ENCODE measurements at places on chromosomes 4 and X.

- DNase-seq: no peak
Measured at GRCh38 chr4:128974136-128974581, 119.2 kb downstream of the SCLT1 start.

DNA sequence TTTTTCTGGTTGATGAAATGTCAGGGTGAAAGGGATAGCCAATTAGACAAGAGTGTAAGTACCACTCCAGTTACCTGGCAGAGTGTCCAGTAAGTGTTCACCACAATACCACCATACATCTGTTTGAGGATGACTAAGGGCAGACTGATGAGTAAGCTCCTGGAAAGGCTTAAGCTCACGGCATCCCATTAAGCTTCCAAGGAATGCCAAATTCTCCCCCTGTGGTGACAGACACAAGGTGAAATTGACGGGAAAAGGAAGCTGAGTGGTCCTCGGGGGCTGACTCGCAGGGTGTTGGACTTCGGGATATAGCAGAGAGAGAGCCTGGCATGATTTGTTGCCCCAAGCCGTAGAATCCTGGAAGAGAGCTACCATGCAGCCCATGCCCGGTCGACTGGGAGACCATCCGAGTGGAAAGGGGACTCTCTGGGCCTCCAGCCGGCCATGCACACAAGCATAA is 7.6 kb upstream of the BST1 start:
- DNase-seq: no peak

DNA sequence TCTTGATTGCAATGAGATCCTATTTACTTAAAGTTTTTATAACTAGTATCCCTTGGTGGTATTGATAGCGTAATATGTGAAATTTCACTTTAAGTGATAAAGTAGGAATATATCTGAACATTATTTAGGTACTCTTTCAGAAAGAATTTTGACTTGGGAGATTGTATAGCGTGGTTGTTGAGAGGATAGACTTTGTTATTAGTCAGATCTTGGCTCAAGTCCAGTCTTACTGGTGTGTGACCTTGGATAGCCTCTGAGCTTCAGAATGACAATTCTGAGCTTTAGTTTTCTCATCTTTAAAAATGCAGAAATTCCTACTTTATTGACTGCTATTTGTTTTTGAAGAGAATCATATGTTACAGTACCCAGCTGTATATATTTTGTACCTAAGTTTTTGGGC is 32.6 kb downstream of the DCK start:
- no peak for DNase-seq

DNA sequence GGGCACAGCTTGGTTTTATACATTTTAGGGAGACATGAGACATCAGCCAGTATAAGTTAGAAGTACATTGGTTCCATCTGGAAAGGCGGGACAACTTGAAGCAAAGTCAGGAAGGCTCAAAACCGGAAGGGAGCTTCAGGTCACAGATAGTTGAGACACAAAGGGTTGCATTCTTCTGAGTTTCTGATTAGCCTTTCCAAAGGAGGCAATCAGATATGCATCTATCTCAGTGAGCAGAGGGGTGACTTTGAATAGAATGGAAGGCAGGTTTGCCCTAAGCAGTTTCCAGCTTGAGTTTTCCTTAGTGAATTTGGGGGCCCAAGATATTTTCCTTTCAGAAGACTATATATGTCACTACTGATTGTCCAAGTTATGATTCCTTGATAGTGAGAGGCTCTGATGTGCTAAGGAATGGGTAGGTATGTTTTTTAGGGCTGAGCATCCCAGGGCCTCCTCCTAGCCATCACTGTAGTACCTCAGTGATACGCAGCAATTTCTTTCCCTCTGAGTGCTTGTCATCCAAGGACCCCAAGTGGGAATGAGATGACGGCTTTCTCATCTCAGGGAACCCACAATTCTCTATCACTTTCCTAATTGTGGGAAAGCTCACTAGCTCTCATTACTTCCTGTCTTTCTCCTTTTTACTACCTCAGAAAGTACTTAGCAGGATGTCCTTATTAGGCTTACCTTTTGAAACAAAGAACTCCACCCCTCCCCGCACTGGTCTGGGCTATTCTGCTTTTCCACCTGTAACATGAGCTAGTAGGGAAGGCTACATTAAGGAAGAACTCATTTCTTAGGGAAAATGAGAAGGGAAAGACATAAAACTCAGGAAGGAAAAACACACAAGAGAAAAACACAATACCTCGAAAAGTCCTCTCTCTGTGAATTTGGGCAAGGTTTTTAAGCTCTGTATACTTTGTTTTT is 632.7 kb downstream of the RAPGEF2 start:
- DNase-seq: no peak

- peak; percentile 31 for DNase-seq
Measured at GRCh38 chr4:76950052-76950955, 752 bp downstream of the SEPTIN11 start.

DNA sequence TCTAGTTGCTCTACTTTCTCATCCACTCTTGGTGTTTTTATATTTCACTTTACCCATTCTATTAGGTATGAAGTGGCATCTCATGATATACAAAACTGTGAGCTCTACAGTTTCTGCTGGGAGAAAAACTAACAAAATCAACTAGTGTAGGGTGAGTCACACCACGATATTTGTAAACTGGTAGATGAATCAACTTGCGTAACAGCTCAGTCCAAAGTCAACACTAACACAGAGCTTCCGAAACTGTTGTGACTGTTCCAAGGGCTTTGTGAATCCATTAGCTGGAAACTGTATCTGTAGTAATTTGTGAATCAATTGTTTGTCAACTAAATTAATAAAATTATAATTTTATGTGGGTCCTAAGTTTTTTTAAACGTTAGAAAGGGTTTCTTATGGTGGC is 119.8 kb upstream of the TSPAN5 start:
- no peak for DNase-seq

DNA sequence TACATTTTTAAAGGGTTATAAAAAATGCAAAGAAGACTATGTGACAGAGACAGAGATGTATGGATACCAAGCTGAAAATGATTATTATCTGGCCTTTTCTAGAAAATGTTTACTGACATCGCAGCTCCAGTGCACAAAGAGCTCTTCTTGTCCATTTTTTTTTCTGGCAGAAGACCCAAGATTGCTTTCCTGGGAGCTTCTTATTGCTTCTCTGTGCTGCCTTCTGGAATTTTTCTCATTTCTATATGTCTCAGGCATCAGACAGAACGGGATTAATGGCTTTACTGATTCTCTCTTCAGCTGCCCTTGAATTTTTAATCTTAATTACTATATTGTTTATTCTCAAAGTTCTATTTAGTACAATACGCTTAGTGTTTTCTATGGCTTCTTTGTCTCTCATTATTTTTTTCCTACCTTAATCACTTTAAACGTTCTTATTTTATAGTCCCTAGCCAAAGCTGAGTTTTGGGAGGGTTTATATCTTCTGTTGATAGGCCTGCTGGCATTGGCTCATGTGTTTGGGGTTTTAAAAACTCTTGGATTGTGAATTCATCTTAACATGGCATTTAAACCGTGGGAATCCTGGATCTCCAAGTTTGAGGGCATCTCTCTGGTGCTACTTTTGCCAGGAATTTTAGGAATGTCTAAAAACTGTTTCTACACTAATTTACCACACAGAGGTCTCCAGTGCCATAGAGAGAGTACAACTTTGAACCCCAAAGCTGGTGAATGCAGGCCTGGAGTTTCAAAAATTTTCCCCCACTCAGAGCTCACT is 138.9 kb upstream of the LNX1 start:
- no peak for DNase-seq

- no peak for DNase-seq
Measured at GRCh38 chr4:100379583-100380105, 138.2 kb downstream of the EMCN start.

GRCh38 chrX:9465380-9466123 is 694 bp downstream of the TBL1X start:
- no peak for DNase-seq

- no peak for DNase-seq
Measured at GRCh38 chrX:37701588-37701987, 16.0 kb downstream of the XK start.

- DNase-seq: no peak
Measured at GRCh38 chr4:82618103-82618720, 56.4 kb upstream of the TMEM150C start.

- DNase-seq: no peak
Measured at GRCh38 chrX:70353514-70353913, 63.6 kb downstream of the KIF4A start.

DNA sequence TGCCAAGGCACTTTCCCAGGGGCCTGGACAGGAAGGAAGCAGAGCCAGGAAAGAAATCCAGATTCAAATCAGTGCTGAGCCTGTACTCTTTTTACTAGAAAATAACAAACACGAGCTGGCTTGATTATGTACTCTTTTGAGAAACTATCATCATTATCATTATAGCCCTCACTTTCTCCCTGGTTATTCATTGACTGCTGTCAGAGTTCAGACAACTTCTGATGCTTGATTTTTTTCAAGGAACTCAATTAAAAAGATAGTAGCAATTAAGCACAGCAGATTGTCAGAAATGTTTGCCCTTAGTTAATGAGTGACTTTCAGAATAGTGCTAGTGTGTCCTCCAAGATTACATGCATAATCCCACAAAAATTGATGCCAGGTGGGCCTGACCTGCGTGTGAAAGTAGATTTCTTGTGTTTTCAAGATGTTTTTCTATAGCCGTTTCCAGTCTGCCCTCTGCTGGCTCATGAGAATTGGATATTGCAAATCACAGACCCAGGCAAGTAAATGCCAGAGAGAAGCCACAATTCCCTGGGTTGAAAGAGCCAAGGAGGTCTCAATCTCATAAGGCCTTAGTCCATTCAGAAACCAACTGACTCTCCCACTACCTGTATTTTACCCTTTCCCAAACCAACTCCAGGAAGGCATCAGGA is 14.3 kb upstream of the PNPLA4 start:
- DNase-seq: no peak

DNA sequence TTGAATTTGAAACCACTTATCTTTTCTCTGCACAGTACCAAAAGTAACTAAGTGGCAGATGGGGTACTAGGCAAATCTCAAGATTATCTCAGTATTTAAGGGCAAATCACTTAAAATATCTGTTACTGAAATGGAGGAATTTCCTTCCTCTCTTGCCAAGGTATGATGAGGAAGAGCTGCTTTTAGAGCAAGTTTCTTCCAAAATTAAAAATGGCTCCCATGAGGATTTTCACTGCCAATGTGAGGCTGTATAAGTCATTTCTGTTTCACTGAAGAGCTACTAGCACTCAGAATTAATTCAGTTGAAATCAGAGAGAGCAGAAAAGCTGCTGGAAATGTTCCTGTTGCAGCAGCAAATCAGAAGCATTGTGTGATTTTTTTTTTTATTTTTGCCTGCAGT is 43.4 kb downstream of the GABRB1 start:
- DNase-seq: no peak

DNA sequence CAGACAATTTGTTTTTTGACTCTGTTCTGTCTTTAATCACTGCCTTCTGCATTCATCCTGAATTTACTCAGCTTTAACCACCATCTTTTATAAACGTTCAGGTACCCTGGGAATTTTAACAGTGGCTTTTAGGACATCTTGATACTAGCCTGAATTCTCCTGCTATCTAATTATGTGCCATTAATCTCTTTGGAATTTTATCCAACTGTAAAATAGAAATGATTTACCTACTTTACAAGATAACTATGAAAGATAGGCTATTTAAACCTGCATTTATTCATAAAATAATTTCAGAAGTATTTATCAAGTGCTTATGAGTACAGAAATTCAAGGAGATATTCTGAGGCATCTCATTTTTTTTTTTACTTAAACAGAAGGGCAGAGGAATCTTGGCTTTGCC is 146.5 kb upstream of the PLAC1 start:
- no peak for DNase-seq

DNA sequence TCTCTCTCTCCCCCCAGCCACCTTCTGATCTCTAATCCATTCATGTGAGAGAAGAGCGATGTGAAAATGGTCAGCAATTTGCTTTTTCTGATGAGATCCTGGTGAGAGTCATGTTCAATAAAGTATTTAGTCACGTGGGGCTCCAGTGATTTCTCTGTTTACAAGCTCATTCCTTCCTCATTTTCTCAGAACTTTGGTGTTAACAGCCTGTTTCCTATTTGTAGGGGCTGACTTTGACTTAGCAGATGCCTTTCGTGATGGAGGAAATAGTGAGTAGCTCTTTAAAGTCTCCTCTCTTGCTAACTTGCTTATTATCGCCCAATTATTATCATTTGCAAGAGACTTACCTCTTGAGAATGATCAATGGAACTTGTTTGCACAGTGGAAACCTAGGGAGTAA is 72.6 kb upstream of the CD99 start:
- DNase-seq: no peak

DNA sequence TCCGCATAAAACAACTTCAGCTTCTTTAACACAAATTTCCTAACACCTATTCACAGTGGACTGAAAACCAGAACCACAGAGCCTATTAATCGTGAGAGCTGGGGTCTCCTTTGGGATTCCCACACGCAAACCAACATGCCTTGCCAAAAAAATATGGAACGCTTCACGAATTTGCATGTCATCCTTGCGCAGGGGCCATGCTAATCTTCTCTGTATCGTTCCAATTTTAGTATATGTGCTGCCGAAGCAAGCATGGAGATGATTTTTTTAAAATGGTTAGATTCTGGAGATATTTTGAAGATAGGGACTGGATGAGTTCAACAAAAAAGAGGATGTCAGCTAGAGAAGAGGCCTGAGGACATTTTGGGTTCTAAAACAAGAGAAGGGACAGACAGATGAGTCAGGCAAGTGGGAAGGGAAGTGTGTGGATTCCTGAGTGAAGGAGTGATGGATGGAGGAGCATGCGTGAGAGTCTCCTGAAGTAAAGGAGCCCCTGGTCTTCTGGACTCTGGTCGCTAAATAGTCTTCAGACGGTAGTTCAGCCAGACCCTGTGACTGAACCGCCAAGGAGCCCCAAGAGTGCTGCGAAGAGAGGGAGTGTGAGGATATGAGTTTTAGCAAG is 9.5 kb upstream of the GATA1 start:
- DNase-seq: no peak

GRCh38 chrX:72048510-72049455 is 82.9 kb downstream of the RTL5 start:
- no peak for DNase-seq

DNA sequence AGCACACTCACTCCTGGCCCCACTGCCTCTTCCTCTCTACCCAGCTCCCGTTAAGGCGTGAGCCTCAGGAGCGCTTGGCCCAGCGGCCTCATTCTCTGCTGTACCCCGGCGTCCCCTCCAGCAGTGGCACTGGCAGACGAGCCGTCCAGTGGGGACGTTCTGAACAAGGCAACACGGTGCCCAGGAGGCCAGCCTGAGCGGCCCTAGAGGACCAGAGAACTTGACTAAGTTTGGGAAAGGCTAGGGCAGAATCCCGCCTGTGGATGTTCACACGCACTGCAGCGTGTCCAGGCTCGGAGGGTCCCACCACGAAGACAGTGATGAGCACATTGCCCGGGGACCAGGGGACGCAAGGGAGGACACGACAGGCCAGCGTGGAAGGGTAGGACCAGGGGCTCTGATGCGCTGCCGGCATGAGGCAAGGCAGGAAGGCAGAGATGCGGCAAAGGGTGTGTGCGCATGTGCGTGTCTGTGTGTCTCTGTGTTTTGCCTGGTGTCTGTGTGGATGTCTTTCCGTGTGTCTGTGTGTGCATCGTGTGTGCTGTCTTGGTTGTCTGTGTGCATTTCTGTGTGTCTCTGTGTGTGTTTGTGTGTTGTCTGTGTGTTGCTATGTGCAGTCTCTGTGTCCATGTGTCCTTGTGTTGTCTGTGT is 89.4 kb downstream of the ABLIM2 start:
- no peak for DNase-seq

- no peak for DNase-seq
Measured at GRCh38 chr4:6742989-6743388, 27.0 kb downstream of the BLOC1S4 start.

All from activated T-helper 1 cell treated with Interleukin-2 at 50 U/mL for 16 hours (primary cell).